Stimulated activated CD8-positive, alpha-beta memory T cell treated with anti-CD3 and anti-CD28 coated beads, Interleukin-4, amount 100 ng/mL, for 4 hours (primary cell): ENCODE measurements at places on chromosomes 2 and 18.

- DNase-seq: no peak
These were observed 95.4 kb upstream of the CYP20A1 start for GRCh38 chr2:203143391-203143790.

DNA sequence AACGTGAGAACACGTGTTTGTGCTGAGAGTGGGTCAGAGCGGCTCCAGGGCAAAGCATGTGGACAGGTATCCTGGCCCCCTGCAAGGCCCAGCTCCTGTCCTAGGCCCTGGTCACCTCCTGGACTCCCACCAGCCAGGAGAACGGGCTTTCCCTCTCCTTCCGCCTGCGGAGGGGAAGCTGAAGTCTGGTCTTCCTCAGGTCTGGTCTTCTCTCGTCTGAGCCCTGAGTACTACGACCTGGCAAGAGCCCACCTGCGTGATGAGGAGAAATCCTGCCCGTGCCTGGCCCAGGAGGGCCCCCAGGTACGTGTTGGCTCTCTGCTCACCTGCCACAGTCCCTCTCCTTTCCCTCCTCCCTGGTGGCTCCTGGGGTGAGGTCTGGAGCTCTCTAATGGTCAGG is 963 bp downstream of the GNLY start:
- no peak for DNase-seq

- DNase-seq: no peak
These were observed 19.0 kb upstream of the KLF7 start for GRCh38 chr2:207184768-207185167.

- DNase-seq: no peak
These were observed 70.4 kb downstream of the IL1R2 start for GRCh38 chr2:102061962-102062795.

DNA sequence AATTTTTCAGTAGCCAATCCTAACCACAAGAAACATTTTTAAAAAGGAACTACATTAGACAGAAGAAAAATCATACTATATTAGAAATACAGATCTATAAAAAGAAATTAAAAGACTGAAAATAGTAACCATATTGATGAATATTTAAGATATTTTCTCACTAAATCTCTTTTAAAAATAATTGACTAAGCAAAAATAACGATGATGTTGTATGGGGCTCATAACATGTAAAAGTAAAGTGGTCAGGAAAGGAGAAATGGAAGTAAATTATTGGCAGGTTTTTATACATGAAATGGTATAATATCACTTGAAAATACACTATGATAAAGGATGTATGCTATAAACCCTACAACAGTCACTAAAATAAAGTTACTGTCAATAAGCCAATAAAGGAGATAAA is 5.4 kb downstream of the WDPCP start:
- no peak for DNase-seq

DNA sequence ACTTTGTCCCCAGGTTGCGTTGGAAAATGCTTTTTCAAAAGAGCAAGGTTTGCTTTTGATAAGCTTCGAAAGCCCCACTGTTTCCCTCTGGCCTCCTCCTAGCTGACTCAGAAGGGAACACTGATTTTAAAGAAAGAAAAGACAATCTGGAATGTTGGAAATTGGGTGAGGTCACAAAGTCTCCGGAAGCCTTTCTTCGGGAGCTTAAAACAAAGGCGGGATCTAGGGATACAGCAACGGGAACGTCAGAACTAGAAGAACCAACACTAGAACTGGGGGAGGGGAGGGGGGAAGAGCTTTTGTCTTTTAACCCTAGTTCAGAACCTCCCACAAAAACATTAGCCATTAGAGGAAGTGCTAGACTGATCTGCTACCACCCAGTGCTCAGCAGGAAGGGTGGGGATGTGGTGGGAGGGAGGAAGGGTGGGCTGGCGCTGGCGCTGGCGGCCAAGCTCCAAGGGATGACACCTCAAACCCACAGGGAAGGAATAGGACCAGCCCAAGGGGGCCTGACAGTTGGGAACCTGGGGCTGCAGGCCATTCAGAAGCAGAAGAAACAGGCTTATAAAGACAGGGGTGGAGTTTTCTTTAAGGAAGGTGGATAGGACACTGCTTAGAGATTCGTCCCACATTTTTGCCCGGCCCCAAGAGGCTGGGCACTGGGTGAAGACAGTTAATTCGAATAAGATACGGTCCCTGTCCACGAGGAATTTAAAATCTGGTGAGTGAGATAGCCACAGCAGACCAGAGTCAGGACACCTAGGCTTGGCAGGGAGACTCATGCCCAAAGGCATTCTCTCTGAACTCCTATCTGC is 1.7 kb downstream of the TMSB10 start:
- DNase-seq: no peak

- no peak for DNase-seq
These were observed 182.3 kb downstream of the RDH14 start for GRCh38 chr2:18378020-18378653.

DNA sequence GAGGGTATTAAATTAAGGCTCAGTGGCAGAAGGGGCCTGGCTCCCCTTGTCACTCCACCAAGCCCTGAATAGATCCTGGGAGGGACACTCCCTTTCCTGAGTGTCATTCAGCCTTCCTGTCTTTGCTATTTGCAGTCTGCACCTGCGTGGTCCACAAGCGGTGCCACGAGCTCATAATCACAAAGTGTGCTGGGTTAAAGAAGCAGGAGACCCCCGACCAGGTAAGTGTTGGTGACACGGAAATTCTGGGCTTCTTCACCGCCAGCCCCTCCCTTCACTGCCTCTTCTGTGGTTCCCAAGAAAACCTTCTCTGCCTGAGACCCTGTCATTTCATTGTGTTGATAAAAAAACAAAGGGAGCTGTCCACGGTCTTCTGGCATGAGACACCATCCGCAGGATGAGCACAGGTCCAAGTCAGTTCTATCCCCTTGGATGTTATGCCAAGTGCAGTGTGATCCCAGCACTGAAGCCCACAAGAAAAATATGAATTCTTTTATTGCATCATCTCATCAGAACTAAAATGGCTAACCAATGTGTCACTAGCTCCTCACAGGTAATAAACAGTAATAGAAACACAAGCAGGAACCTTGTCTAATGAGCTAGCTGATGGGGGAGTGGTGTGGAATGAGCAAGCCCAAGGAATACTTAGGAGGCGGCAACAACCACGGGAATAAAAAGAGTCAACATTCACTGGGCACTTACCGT is 316.9 kb upstream of the EPAS1 start:
- DNase-seq: no peak
